ENCODE measurements at places on chromosomes 16 and 17.

DNA sequence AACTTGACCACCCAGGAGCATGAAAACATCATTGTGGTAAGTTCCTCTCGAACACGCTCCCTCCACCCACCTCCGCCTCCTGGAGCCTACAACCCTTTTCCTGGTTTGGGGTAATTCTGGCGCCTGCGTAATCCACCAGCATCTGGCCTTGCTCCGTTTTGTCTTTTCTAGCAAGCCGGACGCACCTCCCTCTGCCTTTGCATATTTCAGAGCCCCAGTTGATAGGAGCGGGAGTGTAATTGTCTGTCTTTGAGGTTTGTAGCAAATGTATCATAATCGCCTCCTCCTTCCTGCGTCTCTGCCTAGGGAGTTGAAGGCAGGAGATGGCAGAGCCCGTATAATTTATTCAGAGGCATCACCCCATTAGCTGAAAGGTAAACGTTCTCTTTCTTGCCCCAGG, 121.3 kb upstream of the PLCG2 start:
- DNase-seq: no peak

- DNase-seq: no peak
Measured at GRCh38 chr17:3043737-3044365, 19.6 kb downstream of the OR1D5 start.

GRCh38 chr16:67525176-67525860, 3.3 kb upstream of the RIPOR1 start:
- no peak for DNase-seq

GRCh38 chr16:4052096-4052495, 64.1 kb downstream of the ADCY9 start:
- DNase-seq: no peak

DNA sequence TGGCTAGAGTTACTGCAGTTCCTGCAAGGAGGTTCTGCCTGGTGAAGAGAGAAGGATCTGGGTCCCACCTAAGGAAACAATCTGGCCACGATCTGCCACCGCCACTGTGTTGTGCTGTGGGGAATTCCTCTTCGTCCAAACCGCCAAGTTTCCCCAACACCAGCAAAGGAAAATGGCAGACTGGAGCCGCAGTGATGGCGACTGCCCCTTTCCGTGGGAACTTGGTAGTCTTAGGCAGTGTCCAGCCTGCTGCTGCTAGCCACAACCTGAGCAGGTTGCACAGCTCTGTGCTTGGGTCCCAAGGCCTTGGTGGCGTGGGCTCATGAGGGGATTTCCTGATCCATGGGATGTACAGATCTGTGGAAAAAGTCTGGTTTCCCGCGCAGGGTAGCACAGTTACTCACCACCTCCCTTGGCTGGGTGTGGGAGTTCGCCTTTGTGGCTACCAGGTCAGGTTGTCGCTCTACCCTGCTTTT, 28.6 kb downstream of the NFATC3 start:
- no peak for DNase-seq

- no peak for DNase-seq
Measured at GRCh38 chr17:68572138-68572842, 28.9 kb downstream of the FAM20A start.

GRCh38 chr17:16325964-16326363, 27.3 kb downstream of the CENPV start:
- DNase-seq: peak; percentile 19

DNA sequence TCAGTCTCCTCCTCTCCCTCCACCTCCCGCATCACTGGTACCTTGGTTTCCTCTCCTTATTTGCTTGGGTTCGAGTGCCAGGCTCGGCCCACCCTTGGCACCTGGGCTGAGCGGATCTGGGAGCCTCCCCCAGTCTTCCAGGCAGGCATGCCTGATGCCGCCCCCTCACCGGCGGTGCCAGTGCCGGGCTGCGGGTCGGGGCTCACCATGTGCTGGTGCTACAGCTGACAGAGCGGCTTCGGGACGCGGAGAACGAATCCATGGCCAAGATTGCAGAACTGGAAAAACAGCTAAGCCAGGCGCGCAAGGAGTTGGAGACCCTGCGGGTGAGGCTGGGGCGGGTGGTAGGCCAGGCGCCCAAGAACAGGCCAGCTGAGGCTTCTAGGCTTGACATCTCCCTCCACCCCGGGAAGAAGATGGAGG, 19.2 kb downstream of the FMNL1 start:
- DNase-seq: no peak

- DNase-seq: peak; percentile 32
Measured at GRCh38 chr17:46212634-46213435, 19.6 kb upstream of the KANSL1 start.

DNA sequence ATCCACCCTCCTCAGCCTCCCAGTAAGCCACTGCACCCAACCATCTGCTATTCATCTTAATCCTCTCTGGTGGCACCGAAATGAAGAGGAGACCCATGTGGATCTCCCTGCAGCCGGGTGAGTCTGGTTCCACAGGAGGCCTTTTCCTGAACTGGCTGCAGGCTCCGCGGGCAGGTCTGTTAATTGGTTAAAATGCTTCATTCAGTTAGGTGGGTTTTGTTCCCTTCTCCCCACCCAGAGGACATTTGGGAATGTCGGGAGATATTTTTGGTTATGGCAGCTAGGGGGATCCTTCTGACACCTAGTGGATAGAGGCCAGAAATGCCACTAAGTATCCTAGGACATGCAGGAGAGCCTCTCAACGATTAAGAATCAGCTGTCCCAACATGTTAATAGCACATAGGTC, 16.7 kb downstream of the C16orf54 start:
- no peak for DNase-seq

DNA sequence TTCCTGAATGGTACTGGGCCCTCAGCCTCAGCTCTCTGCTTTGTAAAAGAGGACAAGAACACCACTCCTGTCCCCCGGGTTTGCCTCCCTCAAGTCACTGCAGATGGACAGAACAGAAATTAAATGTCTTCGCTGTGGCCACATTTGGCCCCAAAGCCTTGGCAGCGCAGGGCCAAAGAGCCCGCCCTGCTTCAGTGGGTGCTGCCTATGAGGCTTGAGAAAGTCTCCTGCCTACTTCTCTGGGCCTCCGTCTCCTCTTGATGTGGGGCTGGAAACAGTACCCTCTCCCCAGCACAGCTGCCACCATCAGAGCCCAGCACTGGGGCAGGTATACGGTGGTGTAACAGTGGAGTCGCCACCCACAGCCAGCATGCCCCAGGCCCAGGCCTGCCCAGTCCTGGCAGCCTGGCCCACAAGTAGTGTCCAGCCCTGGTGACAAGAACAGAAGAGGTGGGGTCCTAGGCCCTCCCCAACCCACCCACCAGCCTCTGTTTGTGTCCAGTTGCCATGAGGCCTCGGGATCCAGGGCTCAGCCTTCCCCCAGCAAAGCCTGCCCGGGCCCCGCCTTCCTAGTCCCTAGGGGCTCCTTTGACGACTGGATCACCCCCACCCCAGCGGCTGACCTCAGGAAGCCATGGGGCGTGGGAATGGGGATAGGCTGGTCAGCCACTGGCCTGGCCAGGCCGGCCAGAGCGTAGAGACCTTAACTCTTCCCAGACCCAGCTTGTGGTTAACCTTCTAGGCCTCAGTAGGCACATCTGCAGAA, 3.9 kb upstream of the TPPP3 start:
- DNase-seq: no peak

DNA sequence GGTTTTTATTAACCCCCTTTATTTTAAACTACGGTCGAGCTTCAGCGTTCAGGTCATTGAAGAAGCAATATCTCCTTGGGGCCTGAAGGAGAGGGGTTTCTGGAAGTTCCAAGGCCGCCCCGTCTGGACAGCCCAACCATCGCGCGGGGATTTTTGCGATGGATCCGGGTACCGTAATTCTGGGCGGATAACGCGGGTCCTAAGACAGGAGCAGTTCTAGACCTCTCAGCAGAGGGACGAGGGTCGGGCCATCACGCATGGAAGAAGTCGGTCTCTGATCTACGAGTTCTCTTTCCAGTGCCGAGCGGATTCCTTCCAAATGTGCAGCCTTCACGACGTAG, 3.6 kb downstream of the BORCS6 start:
- DNase-seq: no peak

- DNase-seq: no peak
Measured at GRCh38 chr16:89689142-89689541, 2.7 kb downstream of the CDK10 start.

DNA sequence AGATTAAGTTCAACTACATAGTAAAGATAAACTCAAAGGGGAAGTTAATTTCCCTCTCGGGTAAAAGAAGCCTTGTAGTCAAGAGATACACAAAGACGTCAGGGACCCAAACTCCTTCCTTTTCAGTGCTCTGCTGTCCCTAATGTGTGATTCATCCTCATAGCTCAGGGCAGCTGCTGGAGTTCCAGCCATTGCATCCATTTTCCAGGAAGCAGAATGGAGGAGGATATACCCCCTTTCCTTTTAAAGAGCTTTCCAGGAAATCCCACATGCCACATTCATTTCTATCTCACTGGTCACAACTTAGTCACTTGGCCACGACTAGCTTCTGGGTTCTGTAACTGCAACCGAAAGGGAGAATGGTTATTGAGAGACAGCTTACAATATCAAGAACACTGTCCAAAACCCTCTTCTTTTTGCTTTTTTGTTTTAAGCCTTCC, 95.3 kb downstream of the SOCS1 start:
- no peak for DNase-seq

- no peak for DNase-seq
Measured at GRCh38 chr17:47877368-47878034, 18.5 kb upstream of the SP2 start.

- no peak for DNase-seq
Measured at GRCh38 chr17:81915331-81915730, 2.6 kb downstream of the SIRT7 start.

DNA sequence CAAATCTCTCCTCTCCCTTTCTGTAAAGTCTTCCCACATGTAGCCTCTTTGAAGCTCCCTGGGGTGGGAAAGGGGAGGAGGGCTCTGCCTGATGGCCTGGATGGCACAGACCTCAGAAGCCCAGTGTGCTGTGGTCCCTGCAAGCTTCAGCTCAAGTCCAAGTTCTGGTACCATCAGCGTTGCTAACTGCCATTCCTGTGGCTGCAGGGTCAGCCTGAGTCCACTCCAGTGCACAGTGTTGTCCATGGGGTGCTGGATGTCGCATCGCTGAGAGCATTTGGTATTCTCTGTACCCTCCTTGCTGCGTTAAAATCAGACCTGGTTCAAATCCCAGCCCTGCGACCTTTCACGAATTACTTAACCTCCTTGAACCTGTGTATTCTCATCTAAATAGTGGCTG, 105.1 kb downstream of the RAB11FIP4 start:
- no peak for DNase-seq

Data from stimulated activated naive B cell treated with anti-CD40 and anti-IgM and Interleukin-4, amounts not matched to agents 10 μg/mL and 1 μg/mL and 100 μg/mL, for 72 hours (primary cell).